ENCODE measurements at places on chromosomes 1 and 21.

DNA sequence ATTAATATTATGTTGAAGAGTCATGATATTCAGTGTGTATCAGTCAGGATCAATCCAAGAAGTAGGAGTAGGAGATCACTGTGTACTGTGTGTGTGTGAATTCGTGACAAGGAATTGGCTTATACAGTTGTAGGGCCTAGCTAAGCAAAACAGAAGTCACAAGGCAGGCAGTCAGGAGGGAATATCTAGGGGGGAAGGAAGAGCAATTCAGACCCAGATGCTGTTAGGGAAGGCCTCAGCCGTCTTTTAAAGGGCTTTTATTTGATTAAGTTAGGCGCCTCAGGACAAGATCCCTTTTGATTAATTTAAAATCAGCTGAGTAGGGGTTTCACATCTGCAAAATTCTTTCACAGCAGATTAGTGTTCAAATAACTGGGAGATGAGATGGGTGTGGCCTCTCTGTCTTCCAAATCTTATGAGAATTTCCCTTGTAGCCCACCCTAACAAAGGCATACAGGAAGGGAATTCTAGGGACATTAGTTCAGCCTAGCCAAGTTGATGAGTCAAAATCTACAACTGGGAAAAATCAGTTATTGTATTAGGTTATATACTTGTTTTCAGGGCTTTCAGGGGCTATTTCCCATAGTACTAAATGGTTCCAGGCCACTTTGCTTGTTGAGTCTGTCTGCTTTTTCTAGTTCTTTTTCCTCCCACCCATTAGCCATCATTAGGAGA is 47.4 kb downstream of the ALG6 start:
- DNase-seq: no peak

- peak; percentile 67 for DNase-seq
Measured at GRCh38 chr1:220516014-220516721, 11.8 kb upstream of the MARK1 start.

- no peak for DNase-seq
Measured at GRCh38 chr1:196685506-196685905, 33.7 kb downstream of the CFH start.

DNA sequence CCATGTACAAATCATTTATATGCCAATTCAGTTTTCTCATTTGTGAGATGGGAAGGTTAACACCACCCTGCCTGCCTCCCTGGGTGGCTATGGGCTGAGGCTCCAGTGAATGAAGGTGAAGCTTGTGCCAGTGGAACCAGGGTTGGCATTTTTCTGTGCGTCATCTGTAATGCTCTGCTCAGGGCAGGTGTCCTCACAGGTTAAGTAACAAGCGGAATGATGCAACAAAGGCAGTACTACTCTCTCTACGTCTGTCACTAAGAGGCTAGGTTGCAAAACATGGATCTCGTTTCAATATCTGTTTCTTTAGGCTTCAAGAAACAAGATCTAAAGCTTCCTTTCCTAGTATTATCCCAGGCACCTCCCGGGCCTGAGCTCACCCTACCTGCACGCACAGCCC is 67.0 kb upstream of the ZNF648 start:
- no peak for DNase-seq

- no peak for DNase-seq
Measured at GRCh38 chr1:236552901-236553300, 29.1 kb downstream of the LGALS8 start.

DNA sequence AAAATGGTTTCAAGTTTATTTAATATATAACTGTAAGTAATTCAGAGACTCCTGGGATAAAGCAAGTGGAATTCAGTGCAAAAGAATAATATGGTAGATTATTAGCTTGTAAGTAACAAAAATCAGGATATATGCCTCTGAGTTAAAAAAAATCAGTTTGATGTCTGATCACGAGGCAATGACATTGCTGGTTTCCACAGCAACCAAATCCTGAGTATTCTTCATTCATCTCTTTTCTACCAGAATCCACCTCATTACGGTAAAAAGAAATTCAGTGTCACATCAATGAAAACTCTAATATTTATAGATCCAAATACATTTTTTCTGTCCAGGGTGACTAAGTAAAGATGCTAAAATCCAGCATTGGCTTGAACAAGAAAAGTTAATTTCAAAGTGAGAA is 642.3 kb upstream of the TMPRSS15 start:
- DNase-seq: no peak

DNA sequence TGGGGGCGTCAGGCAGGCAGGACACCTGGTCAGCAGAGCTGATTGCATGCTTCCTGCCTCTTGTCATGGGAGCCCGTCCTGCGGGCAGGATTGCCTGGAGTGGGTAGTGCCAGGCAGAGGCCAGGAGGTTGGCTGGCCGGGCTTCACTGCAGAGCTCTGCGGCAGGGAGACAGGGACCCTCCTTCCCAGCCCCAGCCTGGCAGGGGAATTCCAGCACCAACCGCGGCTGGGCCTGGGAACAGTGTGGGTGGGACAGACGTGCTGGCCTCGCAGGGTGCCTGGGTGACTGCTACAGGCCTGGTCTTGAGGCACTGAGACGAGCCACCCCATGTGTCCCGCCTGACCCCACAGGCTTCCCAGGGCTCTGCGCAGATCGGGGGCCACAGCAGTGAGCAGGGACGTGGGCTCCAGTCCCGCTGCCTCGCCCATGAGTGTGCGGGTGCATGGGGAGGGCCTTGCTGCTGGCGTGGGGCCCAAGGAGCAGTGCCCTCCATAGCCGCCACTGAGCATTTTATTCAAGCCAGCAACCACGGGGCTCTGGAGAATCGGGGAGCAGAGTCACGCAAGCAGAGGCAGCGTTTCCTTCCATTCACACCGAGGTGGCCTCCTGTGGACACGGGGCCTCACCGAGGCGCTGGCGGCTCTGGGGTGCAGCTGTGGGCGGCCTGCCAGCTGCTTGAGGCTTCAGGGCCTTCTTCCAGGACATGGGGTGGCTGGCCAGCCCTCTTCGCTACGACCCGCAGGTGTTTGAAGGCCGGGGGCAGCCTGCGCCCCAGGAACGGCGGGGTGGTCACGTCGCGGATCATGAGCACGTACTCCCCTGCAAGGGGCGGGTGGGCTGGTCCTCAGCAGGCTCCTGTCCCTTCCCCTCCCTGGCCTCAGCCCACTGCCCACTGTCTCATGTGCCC is 70.3 kb downstream of the MORN1 start:
- DNase-seq: peak; percentile 72

- DNase-seq: no peak
Measured at GRCh38 chr1:205832326-205832751, 17.6 kb downstream of the PM20D1 start.

- no peak for DNase-seq
Measured at GRCh38 chr1:6738987-6739676, 37.5 kb upstream of the DNAJC11 start.

GRCh38 chr1:156528231-156528630 is 27.7 kb upstream of the MEF2D start:
- no peak for DNase-seq

DNA sequence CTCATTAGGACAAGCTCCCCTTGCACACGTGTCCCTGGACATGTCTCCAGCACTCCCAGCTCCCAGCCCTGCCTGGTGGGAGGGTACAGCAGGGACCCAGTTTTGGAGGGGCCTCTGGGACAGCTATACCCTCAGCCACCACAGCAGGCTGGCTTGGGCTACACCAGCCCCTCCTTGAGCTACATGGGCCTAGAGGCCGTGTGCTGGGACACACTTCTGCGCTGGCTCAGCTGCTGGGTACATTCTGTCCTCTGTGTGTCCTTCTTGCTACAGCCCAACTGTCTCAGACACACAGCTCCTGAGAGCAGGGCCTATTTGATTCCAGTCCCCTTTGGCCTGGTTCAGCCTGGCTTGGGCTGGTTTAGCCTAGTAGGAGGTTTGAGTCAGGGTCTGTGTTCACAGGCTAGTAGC is 26.7 kb downstream of the DMAP1 start:
- DNase-seq: peak; percentile 11

DNA sequence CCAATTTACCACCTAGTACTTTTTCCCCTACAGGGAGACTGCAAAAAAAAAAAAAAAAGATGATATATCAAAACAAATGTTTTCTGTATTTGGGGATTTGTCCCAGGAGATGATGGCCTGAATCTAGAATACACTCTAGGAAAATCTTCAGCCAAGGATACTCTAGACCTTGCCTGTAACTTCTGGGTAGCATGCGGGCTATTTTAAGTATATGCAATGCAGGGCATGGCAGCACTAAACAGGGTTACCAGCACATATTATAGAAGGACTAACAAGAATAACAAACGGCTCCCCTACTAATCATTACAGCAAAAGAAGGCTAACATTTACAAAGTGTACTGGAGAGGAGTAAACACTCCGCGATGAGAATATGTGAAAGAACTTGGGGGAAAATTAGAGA is 109.6 kb downstream of the GPATCH2 start:
- DNase-seq: no peak

GRCh38 chr1:56099766-56100265 is 479.5 kb downstream of the PLPP3 start:
- DNase-seq: no peak

- no peak for DNase-seq
Measured at GRCh38 chr1:165927169-165927568, 99.8 kb downstream of the UCK2 start.

- DNase-seq: no peak
Measured at GRCh38 chr1:151294742-151295462, 12.8 kb downstream of the ZNF687 start.

- no peak for DNase-seq
Measured at GRCh38 chr1:84887261-84887934, 5.6 kb downstream of the LPAR3 start.

DNA sequence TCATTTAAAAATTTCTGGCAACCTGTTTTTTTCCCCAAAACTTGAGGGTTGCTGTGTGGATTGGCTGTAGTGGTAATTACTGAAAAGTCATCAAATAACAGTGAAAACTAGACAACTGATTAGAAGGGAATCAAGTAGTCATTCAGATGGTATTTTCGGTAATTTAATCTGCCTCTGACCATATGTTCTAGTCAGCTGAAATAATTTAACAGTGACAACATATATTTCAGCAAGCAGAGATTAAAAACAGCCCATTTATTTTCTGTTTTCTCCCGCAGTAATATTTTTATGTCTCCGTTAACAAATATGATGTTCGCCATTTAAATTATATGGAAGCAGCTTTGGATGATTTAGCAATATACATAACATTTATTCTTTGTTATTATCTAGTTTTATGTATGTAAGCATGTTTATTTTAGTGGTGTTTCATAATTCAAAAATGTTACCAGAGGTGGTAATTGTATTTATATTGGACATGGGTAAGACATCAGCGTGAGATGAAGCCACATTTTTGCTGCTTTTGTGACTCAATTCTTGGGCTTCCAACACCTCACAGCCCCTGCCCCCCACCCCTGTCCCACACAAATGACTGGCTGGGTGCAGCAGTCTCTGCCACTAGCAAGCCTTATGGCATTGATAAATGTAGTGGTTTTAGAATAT is 104.4 kb downstream of the GALNT2 start:
- DNase-seq: peak; percentile 75

GRCh38 chr1:7101187-7101586 is 315.9 kb downstream of the CAMTA1 start:
- DNase-seq: peak; percentile 25

DNA sequence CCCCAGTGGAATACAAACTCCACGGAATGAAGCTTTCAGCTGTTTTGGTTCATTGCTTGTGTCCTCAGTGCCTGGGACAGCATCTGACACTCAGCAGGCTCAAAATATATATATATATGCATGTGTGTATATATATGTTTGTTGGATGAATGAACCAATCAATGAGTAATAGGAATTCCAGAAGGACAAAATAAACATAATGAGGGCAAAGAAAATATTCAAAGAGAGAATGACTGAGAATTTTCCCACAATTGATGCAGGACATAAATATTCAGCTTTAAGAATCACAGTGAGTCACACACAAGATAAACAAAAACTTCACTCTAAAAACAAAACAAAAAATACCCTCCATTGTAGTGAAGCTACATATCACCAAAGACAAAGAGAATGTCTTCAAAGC is 64.0 kb downstream of the CHD5 start:
- peak; percentile 35 for DNase-seq

GRCh38 chr1:231934797-231935196 is 308.2 kb downstream of the DISC1 start:
- peak; percentile 75 for DNase-seq

DNA sequence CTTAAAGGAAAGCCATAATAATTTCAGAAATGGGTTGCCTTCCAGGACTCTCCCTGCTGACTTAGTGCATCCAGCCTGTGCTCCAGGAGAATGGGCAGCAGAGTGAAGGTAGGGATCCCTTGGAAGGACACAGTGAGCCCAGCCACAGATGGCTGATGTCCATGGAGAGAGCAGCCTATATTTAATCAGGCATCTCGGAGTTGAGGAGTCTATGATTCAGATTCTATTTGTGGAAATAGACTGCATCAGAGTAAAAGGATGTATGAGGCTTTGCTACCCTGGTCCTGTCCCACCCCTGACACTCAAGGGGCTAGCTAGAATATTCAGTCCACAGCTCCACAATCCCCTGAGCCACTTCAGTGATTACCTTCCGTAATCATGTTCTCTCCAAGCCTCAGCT is 43.8 kb upstream of the PBX1 start:
- DNase-seq: no peak

GRCh38 chr1:221612047-221612777 is 129.7 kb downstream of the DUSP10 start:
- DNase-seq: peak; percentile 73

- DNase-seq: no peak
Measured at GRCh38 chr1:212402666-212403321, 11.9 kb downstream of the PACC1 start.

- no peak for DNase-seq
Measured at GRCh38 chr1:74571891-74572290, 59.5 kb upstream of the LRRC53 start.

GRCh38 chr21:41316200-41317062 is at the start of gene FAM3B:
Gene FAM3B, plus strand, starts transcription at chr21:41316801. Its CDS starts 79 bp downstream, at chr21:41316880.
- peak; percentile 12 for DNase-seq

GRCh38 chr1:19744335-19744743 is 55.4 kb downstream of the TMCO4 start:
- no peak for DNase-seq

DNA sequence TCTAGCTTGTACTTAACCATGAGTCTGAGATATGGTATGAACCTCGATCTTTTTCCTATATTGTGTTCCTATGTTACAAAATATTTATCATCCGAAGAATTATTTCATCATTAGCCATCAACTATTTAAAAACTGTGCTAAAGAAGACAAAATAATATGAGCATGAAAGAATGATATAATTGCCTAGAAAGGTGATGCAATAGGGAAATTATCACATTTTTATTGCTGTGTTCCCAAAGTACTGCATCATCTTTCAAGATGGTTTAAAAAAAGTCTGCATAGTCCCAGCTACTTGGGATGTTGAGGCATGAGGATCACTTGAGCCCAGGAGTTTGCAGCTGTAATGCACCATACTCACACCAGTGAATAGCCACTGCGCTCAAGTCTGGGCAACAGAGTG is 126.7 kb downstream of the APP start:
- DNase-seq: no peak

GRCh38 chr1:168476588-168477385 is 67.0 kb downstream of the XCL2 start:
- DNase-seq: no peak

DNA sequence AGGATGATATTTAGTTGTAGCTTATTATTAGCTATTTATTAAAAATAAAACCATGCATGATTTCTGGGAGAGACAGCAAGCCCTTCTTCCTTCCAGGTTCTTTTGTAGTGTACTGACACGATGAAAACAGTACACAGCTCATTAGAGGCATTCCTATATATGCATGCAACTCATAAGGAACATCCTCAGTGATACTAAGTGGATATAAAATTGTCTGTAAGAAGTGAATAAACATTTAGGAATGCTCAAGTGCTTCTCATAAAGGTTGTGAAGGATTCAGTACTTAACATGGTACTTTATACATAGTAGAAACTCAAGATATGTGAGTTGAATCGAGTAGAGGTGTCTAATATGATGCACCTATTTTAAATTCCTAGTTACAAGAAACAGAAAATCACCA is 287.7 kb downstream of the SDCCAG8 start:
- DNase-seq: no peak

- DNase-seq: peak; percentile 29
Measured at GRCh38 chr1:92752719-92753118, 32.2 kb downstream of the EVI5 start.
